Astrocyte (in vitro differentiated cells and primary cell): ENCODE measurements at places on chromosomes 1 and 21. TPM values are rescaled to one million over a fixed set of nuclear protein-coding genes. Genes with fewer than 3 reads are reported as not detected.
A peak's percentile ranks its signal among the peaks of the same experiment; 100 is the strongest.

DNA sequence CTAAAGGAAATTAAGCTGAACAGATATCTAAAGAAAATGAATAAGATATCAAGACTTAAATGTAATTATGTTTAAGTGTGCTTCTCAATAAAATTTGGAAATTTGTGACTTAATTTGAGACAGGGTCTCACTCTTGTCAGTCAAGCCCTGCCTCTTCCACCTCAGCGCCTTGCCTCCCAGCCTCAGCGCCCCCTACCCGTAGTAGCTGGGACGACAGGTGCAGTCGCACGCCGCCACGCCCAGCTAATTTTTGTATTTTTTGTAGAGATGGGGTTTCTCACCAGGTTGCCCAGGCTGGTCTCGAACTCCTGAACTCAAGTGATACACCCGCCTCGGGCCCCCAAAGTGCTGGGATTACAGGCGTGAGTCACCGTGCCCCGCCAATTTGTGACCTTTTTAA is 117.0 kb downstream of the CLEC20A start:
- no peak overlapping the region for H3K27ac ChIP-seq
- H3K4me1 ChIP-seq = no peaks in the 10 kb centered on the region
- DNase-seq = no peak
- no peaks in the 10 kb centered on the region for H3K27me3 ChIP-seq

DNA sequence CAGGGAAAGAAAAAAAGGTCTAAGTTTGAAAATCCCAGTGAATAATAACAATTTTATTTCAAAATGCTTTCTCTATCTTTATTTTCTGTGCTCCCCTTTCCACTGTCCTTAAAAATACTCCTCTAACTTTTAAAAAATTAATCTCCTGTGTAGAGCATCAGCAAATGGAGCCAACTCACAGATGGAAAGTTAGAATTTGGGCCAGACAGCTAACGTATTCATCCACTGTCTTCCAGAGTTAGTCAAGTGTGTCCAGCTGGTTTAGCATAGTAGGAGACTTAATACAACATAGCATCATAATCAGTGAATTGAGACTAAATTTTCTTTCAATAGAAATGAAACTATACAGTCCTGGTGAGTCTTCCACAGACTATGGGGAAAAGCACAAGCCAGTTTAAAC is 419.0 kb upstream of the LRRC7 start:
- no peak overlapping the region for H3K27ac ChIP-seq
- H3K4me1 ChIP-seq = no peaks in the 10 kb centered on the region
- no peak overlapping the region for H3K4me3 ChIP-seq
- no peaks in the 10 kb centered on the region for H3K27me3 ChIP-seq
- no peak for DNase-seq

DNA sequence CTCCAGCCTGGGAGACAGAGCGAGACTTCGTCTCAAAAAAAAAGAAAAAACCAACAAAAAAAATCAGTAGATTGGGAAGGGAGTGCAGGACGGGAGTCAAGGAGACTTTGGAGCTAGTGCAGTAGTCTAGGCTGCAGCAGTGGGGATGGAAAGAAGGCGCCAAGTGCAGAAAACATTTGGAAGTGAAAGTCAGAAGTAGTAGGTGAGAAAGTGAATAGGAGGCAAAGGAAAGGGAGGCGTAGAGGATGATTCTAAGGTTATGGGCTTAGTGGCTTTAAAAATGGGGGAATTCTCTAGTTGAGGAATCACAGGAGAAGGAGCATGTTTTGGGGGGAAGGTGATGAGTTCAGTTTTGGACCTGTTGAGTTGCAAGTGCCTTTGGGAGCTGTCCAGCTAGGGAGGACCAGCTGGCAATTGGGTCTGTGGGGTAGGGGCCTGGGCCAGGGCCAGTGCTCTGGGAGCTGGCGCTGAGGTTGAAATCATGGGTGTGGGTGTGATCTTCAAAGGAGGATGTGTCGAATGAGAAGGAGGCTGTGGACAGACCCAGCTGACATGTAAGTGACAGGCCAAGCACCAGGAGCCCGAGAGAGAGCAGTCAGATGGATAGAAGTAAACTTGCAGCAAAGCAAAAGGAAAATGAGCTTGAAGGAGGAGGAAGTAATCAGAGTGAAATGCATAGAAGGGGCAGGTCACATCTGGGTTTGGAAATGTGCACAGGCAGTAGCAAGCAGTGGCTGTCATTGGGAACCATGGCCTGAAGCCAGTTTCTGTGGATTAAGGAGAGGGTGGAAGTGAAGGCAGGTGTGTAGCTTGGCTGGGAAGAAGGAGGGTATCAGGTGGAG is 15.8 kb downstream of the TMCC2 start:
- DNase-seq = no peak
- H3K4me3 ChIP-seq = no peak overlapping the region
- no peaks in the 10 kb centered on the region for H3K4me1 ChIP-seq
- no peak overlapping the region for H3K27ac ChIP-seq
- H3K27me3 ChIP-seq = no peaks in the 10 kb centered on the region

DNA sequence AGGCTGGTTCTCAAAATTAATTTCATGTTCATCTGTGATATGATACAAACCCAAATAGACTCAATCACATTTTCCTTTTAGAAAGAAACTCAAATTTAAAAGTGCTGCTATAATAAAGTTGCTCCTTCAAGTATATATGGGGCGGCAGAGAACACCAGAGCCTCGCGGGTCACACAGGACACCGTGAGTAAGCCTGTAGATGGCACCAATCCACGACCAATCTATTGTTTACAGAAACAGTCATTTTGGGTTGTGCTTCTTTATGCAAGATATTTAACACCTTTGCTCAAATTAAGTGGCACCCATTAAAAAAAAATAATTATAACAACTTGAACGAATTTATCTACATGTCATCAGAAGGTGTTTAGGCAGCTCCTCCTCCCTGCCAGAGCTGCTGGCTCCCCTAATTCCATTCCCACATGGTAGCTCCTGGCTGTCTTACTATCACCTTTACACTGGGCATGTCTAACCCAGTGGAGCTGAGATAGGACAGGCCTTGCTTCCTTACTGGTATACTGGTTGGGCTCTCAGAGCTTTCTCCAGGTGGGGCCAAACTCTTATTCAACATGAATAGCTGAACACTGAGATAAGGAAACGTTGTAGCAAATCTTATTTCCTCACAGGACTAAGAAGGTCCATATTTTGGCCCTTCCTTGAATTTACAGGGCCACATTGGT is 287.0 kb downstream of the SDCCAG8 start:
- no peaks in the 10 kb centered on the region for H3K4me1 ChIP-seq
- DNase-seq = no peak
- H3K27me3 ChIP-seq = no peaks in the 10 kb centered on the region
- no peak overlapping the region for H3K27ac ChIP-seq
- no peak overlapping the region for H3K4me3 ChIP-seq

DNA sequence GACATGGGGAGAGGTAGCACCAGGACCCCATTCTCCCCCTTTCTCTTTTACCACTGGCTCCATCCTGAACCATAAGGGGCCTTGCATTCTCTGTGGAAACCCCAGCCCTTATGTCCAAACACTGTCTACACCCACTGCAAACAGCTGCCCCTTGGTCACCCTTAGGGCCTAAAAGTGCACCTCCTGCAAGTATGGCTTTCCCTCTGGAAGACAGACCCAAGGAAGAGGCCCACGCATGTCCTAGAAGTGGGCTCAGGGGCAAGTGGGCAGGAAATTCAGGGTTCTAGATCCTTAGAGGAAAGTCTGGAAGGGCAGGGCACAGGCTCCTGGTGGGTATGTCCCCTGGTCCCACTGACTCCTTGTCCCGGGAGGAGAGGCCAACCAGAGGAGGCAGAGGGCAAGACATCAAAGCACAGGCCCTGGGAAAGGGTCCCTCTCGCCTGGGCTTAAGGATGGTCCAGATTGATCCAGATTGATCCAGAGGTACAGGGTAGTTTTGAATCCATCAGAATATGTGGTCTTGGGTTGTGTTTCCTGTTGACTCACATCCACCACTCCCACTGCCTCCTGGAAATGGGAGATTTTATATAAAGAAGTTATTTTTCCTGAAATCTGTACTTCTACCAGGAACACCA is 150.9 kb downstream of the GRIK3 start:
- no peak for DNase-seq
- H3K27me3 ChIP-seq = no peaks in the 10 kb centered on the region
- H3K4me3 ChIP-seq = no peak overlapping the region
- no peaks in the 10 kb centered on the region for H3K4me1 ChIP-seq
- H3K36me3 ChIP-seq = no peaks in the 10 kb centered on the region

- peaks cover 4% of the 10 kb centered on the region for H3K36me3 ChIP-seq
- peak within 1 kb of the TSS; percentile 76 for H3K4me3 ChIP-seq
- peaks cover 18% of the 10 kb centered on the region for H3K4me1 ChIP-seq
- H3K27me3 ChIP-seq = no peaks in the 10 kb centered on the region
- DNase-seq = no peak
Measured at GRCh38 chr21:46097336-46098293, at the start of gene COL6A2. Gene COL6A2 (plus strand): TSS chr21:46098112.

- H3K27ac ChIP-seq = no peak overlapping the region
- peak; percentile 6 for DNase-seq
- H3K27me3 ChIP-seq = no peaks in the 10 kb centered on the region
- H3K36me3 ChIP-seq = no peaks in the 10 kb centered on the region
Measured at GRCh38 chr1:210739627-210740026, 394.3 kb downstream of the KCNH1 start.

- H3K27ac ChIP-seq = no peak overlapping the region
- H3K27me3 ChIP-seq = no peaks in the 10 kb centered on the region
- DNase-seq = no peak
- H3K4me3 ChIP-seq = no peak overlapping the region
- no peaks in the 10 kb centered on the region for H3K36me3 ChIP-seq
Measured at GRCh38 chr1:42431514-42431913, 24.3 kb downstream of the ZMYND12 start.

DNA sequence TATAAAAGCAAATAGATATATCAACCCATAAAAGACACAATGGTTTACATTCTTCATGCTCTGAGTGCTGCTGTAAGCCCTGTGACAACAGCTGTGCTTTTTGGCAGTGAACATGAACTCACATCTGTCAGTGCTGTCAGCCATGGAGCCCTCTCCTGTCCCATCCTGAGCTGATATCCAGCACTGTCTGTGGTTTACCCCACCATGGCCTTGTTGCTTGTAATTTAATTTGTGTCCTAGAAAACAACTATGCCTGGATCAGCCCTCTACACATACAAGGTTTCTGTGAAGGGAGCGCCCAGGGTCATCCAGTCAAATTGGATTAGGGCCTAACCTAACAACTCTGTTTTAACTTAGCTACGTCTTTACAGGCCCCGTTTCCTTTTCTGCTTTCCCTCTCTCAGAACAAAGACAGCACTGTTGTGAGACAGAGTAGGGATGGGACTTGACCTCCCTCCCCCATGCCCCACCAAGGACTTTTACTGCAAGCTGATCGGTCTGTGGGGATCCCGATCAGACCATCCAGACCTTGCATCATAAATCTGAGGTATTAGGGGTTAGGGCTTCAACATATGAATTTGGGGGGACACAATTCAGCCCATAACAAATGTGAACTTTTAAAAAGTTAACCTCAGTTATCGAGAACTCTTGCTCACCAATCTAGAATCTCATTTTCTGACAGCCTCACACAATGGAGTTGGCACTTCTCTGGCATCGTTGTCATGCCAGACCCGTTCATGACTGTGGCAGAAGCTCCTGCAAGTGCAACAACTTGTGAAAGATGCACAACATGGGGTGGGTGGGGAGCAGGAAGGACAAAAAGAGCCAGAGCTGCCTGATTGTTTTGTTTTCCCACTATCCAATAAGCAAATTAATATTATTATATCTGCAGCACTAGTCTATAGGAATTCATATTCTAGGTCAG is 16.4 kb upstream of the SLC44A3 start:
- H3K27me3 ChIP-seq = no peaks in the 10 kb centered on the region
- H3K4me3 ChIP-seq = no peak overlapping the region
- H3K27ac ChIP-seq = no peak overlapping the region
- no peaks in the 10 kb centered on the region for H3K36me3 ChIP-seq

GRCh38 chr1:194252199-194252598 is 1065.8 kb upstream of the B3GALT2 start:
- H3K4me3 ChIP-seq = no peak overlapping the region
- no peaks in the 10 kb centered on the region for H3K27me3 ChIP-seq
- H3K36me3 ChIP-seq = no peaks in the 10 kb centered on the region
- peak; percentile 22 for DNase-seq

- no peak overlapping the region for H3K4me3 ChIP-seq
- no peak overlapping the region for H3K27ac ChIP-seq
- H3K27me3 ChIP-seq = no peaks in the 10 kb centered on the region
- peaks cover 36% of the 10 kb centered on the region for H3K36me3 ChIP-seq
- DNase-seq = no peak
Measured at GRCh38 chr1:64841330-64842065, 96.6 kb downstream of the RAVER2 start.

DNA sequence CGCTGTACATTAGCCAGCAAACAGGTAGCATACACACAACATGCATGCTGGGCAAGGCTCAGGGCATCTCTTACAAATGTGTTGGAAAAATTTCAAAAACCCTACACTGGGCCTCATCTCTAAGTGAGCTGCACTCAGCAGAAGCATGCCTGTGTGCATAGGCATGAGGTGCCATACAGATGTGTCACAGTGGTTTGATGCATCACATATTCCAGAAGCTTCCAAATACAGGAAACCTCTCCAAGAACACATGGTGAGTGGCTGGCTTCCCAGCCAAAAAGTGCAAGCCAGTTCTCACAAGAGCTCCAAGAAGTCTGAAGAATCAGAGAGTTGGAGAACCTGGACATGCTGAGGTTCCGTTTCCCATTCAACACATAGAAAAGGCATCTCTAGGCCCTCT is 58.3 kb downstream of the CD46 start:
- no peak overlapping the region for H3K27ac ChIP-seq
- DNase-seq = peak; percentile 65
- H3K4me3 ChIP-seq = no peak overlapping the region
- peaks cover 14% of the 10 kb centered on the region for H3K4me1 ChIP-seq
- no peaks in the 10 kb centered on the region for H3K36me3 ChIP-seq

DNA sequence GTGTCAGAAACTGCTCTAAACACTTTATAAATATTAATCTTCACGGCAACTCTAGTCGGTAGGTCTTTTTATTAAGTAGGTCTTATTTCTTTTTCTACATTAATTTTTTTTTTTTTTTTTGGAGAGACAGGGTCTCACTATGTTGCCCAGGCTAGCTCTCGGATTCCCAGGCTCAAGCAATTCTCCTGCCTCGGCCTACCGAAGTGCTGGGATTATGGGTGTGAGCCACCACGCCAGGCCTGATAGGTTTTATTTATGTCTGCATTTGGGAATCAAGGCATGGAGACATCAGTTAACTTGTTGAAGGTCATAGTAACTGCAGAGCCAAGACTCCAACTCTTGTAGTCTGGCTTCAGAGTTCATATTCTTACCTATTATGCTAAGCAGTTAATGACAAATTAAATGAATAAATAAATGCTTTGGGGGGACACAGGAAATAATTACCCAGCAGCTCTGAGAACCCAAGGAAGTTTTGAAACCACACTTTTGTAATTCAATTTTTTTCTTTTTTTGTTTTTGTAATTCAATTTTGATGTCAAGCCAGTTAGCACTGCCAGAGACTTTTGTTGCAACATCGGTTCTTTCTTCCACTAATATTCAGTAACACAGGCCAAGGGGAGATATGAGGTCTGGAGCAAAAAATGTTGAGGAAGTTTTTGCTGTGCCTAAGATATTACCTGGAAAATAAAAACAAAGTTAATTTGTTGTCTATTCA is 9.4 kb upstream of the UAP1 start:
- no peaks in the 10 kb centered on the region for H3K36me3 ChIP-seq
- no peak for DNase-seq
- H3K4me3 ChIP-seq = no peak overlapping the region

VCAM1 gene
- 3.2 and 4.6 TPM in 2 replicates for total RNA-seq

C8A gene
- not detected in 2 replicates for total RNA-seq

TMEM61 gene
- not detected in 2 replicates for total RNA-seq

LEFTY2 gene
- total RNA-seq = 7.0 and 12.9 TPM in 2 replicates

PDC gene
- not detected in 2 replicates for total RNA-seq

C1orf87 gene
- total RNA-seq = not detected in 2 replicates

NHLH2 gene
- 0.18 TPM in 1 of 2 replicates, not detected in the other for total RNA-seq

DENND1B gene
- total RNA-seq = 9.6 and 12.8 TPM in 2 replicates

KPNA6 gene
- total RNA-seq = 113 and 122 TPM in 2 replicates
